H1 (cell line): ENCODE measurements at places on chromosomes 2 and 18. TPM values are rescaled to one million over a fixed set of nuclear protein-coding genes. Genes with fewer than 3 reads are reported as not detected.

Gene ABCB11
- not detected in 2 replicates for total RNA-seq

Gene ALLC
- total RNA-seq = not detected in 2 replicates

Gene GPAT2
- total RNA-seq = 0.63 and 1.0 TPM in 2 replicates

Gene ERBB4
- total RNA-seq = 0.34 and 0.69 TPM in 2 replicates

GRCh38 chr2:241941691-241942301 is 72.3 kb downstream of the RTP5 start:
- 0 out of 2 replicates have a peak, but pooled peaks cover 7% of the 10 kb centered on the region for H3K27me3 ChIP-seq
- H3K36me3 ChIP-seq = no peaks in the 10 kb centered on the region
- DNase-seq = no peak
- no peak overlapping the region for H3K4me3 ChIP-seq
- H3K27ac ChIP-seq = no peak overlapping the region
- H3K4me1 ChIP-seq = no peaks in the 10 kb centered on the region

- no peak for DNase-seq
- no peaks in the 10 kb centered on the region for H3K36me3 ChIP-seq
- H3K4me1 ChIP-seq = no peaks in the 10 kb centered on the region
- no peaks in the 10 kb centered on the region for H3K27me3 ChIP-seq
Observed at GRCh38 chr2:201349601-201350000, 7.5 kb downstream of the FLACC1 start.

DNA sequence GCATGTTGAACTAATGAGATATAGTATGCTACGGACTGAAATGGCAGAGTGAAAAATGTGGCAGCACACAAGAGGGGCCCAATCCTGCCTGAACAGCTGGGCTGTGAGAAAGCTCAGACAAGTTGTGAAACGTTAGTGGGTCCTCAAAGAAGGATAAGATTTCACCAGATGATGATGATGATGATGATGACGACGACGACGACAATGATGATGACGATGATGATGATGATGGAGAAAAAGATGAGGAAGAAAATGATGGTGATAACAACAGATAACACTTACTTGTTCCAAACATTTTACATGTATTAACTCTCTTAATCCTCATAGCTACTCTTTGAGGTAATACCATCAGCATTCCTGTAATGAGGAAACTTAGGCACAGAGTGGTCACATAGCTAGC is 94.2 kb downstream of the WDPCP start:
- no peaks in the 10 kb centered on the region for H3K4me1 ChIP-seq
- no peak for DNase-seq
- H3K36me3 ChIP-seq = no peaks in the 10 kb centered on the region
- H3K27me3 ChIP-seq = no peaks in the 10 kb centered on the region

- no peaks in the 10 kb centered on the region for H3K27me3 ChIP-seq
- H3K27ac ChIP-seq = no peak overlapping the region
- H3K36me3 ChIP-seq = no peaks in the 10 kb centered on the region
- H3K4me1 ChIP-seq = no peaks in the 10 kb centered on the region
Observed at GRCh38 chr2:86292571-86293515, 44.6 kb downstream of the REEP1 start.

DNA sequence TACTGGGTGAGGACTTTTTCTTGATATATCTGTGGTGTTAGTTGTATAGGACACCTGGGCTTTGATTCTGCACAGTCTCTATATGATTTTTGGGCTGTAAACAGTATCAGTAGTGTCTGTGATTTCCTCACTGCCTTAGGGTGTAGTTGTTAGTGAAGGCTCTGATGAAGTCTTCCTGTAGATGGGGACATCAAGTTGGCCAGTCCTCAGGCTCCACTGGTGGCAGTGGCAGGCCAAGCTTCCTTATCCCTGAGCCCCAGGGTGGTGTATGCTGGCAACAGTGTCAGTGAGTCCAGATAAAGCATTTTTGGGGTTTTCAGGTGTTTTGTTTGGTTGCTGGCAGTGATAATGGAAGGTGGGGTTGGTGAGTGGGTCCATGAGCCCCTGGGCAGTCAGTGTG is 961.4 kb downstream of the DSC3 start:
- no peak overlapping the region for H3K27ac ChIP-seq
- no peak overlapping the region for H3K4me3 ChIP-seq

DNA sequence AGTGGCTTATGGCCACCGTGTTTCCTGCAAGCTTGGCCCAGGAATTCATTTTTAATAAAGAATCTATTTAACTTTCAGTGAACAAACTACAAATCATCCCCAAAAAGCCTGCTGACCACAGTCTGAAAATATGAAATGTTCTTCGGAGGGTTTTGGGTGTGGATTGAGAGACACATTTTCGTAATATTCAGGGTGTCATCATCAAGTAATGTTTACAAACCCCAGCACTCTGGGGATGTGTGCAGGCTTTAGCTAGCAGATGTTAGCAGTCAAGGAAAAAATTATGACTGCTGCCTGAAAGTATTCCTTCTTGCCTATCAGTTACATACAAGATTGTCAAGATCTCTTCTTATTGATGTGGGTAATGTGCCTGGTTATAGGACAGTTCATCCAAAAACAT is 143.9 kb upstream of the FN1 start:
- no peak overlapping the region for H3K27ac ChIP-seq
- no peaks in the 10 kb centered on the region for H3K4me1 ChIP-seq
- DNase-seq = no peak
- H3K36me3 ChIP-seq = no peaks in the 10 kb centered on the region
- H3K27me3 ChIP-seq = no peaks in the 10 kb centered on the region
- no peak overlapping the region for H3K4me3 ChIP-seq

GRCh38 chr2:215698566-215698965 is 262.7 kb upstream of the FN1 start:
- no peak for DNase-seq
- no peak overlapping the region for H3K4me3 ChIP-seq
- H3K36me3 ChIP-seq = no peaks in the 10 kb centered on the region
- H3K4me1 ChIP-seq = no peaks in the 10 kb centered on the region
- no peaks in the 10 kb centered on the region for H3K27me3 ChIP-seq
